Hypothalamus (tissue), 51 donors: ENCODE measurements at places on chromosomes 5 and 9.

DNA sequence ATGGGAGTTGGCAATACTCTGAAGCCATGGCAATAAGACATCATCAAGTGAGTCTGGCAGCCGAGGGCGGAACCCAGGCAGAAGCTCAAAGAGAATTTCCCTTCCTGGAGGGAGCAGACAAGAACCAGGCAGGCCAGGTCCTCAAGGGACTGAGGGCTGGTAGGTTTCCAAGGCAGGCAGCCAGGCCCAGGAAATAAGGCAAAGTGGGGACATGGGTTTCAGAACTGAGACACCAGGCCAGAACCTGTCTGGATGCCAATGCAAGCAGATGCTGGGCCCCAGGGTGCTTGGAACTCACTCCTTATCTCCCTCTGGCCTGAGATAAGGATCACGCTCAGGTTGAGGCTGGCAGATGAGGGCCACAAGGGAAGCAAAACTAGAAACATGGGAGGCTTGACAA is 8.9 kb downstream of the TSSK1B start:
- no peak for DNase-seq

- DNase-seq, result no peak
These were observed 3.7 kb upstream of the ICE1 start for GRCh38 chr5:5418764-5419163.

DNA sequence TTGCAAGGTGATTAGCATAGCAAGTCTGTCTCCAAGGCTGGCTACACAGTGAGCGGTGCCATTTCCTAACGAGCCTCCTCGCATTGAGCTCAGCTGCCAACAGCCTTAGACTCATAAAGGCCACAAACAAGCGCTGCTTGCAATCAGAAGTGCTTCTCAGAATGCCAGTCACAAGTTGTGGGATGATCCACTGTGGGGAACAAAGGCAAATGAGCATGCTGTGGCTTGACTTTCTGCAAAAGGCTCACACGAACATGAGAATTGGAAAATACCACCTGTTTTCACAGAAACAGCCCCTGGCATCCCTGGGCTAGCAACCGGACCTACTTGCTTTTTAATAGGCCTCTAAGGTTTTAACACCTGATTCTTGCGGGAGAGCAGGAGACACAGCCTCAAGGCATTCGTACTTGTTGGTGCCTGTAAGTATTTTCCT is 215.5 kb downstream of the FANCC start:
- peak; percentile 55 for DNase-seq

GRCh38 chr5:133081036-133081435 is 29.2 kb downstream of the HSPA4 start:
- no peak for DNase-seq

DNA sequence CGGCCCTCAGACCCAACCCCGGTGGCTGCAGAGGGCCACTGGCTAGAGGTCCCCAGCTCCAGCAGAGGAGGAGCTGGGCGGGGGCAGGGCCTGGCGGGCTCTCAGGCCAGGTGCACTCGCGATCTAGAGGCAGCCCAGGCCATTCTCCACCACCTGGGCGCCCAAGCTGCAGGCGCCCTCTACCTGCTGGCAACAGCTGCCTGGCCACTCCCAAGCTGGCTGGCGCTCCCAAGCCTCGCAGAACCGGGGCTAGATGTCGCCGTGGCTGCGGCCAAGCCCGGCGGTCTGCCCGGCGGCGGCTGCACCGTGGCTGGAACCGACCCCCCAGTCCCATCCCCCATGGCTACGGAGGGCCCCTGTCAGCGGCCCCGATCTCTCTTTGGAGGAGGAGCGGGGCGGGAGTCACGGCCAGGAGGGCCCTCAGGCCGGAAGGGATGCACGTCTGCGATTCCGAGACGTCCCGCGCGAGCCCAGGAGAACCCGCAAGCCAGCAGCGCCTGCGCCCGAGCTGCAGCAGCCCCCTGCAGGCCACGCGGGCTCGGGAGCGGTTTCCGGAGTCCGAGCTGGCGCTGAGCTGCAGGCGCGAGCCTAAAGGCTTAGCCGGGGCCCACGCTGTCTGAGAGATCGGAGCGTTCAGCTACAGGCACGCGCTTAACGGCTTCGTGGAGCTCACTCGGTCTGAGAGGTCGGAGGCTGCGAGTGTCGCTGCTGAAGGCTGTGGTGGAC is 44.3 kb upstream of the BICD2 start:
- DNase-seq, result peak; percentile 48
